Memory B cell (primary cell): ENCODE measurements at places on chromosomes 3 and 15.

DNA sequence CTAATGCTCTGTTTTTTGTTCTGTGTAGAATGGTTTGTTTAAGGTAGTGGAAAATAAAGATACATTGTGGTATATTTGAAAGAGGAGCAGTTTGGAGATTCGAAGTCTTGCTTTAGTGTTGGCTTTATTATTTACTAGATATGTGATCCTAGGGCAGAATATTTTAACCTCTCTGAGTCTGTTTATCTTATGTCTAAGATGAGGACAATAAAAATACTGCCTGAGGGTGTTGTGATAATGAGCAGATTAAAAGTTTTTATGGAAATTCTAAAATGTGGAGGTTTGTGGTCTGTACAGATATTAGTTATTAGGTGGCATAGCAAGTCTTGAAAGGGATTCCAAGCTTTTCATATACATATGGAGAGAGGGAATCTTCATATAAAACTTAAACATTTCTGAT, 15.0 kb downstream of the TCF12 start:
- no peak for DNase-seq

- no peak for DNase-seq
Measured at GRCh38 chr3:178078953-178079352, 457.3 kb upstream of the KCNMB2 start.

DNA sequence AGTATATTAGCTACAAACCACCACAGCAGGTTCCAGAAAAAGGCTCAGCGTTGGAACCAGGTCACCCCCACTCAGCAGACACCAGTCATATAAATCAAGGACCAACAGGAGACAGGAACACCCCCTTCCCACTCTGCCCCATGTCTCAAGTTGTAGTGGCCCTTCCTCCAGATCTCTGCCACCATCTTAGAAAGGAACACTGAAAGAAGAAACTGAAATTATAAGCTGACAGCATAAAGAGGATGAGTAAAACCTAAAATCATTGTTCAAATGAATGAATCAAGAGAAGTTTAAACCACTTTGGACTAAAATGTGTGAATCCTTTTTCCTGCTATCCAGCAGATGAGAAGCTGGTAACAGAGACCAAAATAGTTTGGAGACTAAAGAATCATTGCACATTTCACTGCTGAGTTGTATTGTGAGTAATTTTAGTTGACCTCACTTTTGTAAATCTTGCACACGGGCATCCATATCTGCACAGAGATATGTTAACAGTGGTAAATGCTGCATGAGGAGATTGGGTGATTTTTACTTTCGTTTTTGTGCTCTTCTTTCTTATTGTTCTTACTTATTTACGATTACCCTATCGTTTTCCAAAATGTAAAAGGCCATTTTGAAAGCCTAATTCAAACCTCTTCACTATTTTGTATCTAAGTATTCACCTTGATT, 19.8 kb downstream of the CCR3 start:
- DNase-seq: no peak

- no peak for DNase-seq
Measured at GRCh38 chr15:76339305-76340197, 3.0 kb downstream of the ISL2 start.

- no peak for DNase-seq
Measured at GRCh38 chr3:121913305-121913990, 19.2 kb downstream of the SLC15A2 start.
